Stimulated activated CD4-positive, alpha-beta T cell treated with anti-CD3 and anti-CD28 coated beads, Interleukin-1b, Interleukin-23, amount 100 ng/mL, for 24 hours (primary cell): ENCODE measurements at places on chromosomes 2 and 18.

GRCh38 chr2:130957915-130958314 is 121.2 kb downstream of the ARHGEF4 start:
- DNase-seq = no peak

DNA sequence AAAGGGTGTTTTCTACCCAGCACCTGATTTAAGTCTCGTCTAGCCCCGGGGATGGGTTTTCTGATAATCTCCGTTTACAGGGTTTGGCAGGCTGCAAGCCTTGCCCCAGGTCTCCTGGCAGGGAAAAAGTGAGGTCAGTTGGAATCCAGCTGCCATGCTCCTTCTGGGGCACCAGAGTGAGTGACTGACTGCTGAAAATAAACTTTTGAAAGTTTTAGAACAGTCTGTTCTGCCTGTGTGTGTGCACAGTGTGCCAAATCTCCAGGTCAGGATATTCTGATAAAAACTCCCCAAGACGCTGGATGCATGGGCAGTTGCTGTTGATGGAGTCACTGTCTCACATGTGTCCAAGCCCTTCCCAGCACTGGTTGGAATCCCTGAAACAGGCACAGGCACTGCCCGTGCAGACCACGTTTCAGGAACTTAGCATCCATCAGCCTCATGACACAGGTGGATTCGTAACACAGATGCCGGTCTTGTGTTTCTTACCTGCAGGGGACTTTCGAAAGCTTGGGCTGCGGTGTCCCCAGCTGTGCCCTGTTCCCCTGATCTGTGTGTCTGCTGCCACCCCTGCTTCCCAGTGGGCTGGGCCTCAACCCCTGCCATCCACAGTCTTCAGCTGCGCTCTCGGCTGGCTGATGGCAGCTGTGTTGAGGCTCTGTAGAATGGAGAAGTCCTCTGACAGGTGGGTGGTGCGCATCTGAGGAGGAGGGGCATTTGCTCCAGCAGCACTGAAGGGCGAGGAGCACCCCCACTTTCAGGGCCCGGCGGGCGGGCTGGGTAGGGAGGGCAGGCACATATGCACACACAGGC is 65.0 kb downstream of the SH3RF3 start:
- DNase-seq = no peak

GRCh38 chr2:43842866-43843226 is 4.1 kb downstream of the ABCG8 start:
- no peak for DNase-seq

GRCh38 chr2:17646081-17646554 is 105.6 kb downstream of the VSNL1 start:
- peak; percentile 32 for DNase-seq

GRCh38 chr18:7608781-7609201 is 41.7 kb downstream of the PTPRM start:
- DNase-seq = no peak

GRCh38 chr2:30871440-30871839 is 64.2 kb upstream of the CAPN13 start:
- no peak for DNase-seq

DNA sequence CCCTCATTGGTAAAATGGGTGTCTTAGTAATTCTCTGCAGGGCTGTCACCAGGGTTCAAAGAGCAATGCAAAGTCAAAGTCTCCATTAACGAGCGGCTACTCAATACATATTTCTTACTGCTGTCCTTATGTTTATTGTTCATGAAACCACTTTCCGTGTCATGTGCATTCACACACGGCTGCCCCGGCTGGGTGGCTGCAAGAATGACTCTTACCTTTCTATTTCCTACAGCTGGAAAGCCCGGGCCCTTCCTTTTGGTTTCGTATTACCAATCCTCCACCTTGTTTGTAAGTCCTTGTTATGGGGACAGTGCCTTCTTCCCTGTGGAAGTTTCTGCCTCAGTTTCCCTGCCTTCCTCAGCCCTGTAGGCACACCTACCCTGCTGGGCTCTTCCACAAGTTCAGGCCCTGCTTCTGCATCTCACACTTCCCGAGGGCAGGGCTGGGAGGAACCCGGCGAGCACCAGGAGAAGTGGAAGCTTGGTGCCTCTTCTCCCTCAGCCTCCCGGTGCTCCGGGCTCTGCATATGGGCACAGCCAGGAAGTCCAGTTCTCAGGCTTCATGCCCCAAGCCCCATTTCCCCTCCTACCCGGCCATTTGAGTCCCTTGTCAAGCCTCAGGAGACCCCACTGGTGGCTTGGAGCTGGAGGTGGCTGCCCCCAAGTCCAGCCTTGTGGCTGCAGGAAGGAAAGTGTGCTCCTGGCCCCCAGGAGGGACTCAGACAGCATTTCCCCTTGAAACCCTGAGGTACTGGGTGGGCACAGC is 18.7 kb upstream of the ACKR3 start:
- DNase-seq = no peak

DNA sequence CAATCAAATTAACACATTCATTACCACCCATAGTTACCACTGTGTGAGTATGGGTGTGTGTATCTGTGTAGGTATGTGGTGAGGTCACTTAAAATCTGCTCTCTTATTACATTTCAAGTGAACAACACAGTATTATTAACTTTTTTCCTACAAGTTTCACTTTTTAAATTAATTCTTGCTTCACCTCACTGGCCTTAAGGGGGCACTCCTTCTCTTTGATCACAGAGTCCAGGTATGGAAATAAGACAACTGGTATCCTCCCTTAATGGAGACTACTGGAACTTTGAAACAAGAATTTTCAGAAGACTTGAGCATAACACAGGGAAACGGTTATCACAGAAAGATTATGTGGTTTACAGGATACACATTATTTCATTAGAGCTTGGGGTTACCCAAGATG is 255.8 kb downstream of the ASXL3 start:
- no peak for DNase-seq

DNA sequence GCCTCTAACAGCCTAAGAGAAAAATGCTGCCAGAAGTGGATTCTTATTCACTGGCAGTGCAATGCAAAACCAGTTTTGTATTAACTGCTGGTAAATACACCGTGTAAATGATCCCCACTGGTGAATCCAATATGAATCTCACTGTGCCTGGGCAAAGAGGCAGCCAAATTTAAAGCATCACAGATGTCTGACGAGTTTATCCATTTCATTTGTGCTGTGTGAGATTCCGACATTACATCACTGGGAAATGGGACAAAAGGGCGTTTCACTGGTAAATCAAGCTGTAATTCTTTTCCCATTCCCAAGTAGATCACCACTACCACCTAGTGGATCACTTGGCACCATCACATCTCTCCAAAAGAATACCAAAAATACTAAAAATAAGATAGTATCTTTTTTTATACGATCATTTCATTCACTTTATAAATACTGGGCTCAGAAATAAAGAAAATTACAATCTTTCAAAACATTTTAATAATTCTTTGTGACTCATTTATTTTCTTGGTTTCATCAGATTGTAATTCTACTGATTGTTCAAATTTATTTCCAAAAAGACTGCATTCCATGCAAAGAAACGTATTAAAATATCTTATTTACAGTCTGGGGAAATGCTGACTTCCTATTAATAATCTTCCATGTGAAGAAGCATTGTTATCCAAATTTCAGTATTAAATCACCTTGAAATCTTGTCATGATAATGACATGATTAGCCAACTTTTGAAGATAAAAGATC is 125.6 kb downstream of the GRB14 start:
- no peak for DNase-seq

- DNase-seq = no peak
These were observed 151.5 kb downstream of the NCKAP5 start for GRCh38 chr2:133416736-133417135.

GRCh38 chr2:31219131-31219969 is 2.0 kb upstream of the CAPN14 start:
- no peak for DNase-seq

DNA sequence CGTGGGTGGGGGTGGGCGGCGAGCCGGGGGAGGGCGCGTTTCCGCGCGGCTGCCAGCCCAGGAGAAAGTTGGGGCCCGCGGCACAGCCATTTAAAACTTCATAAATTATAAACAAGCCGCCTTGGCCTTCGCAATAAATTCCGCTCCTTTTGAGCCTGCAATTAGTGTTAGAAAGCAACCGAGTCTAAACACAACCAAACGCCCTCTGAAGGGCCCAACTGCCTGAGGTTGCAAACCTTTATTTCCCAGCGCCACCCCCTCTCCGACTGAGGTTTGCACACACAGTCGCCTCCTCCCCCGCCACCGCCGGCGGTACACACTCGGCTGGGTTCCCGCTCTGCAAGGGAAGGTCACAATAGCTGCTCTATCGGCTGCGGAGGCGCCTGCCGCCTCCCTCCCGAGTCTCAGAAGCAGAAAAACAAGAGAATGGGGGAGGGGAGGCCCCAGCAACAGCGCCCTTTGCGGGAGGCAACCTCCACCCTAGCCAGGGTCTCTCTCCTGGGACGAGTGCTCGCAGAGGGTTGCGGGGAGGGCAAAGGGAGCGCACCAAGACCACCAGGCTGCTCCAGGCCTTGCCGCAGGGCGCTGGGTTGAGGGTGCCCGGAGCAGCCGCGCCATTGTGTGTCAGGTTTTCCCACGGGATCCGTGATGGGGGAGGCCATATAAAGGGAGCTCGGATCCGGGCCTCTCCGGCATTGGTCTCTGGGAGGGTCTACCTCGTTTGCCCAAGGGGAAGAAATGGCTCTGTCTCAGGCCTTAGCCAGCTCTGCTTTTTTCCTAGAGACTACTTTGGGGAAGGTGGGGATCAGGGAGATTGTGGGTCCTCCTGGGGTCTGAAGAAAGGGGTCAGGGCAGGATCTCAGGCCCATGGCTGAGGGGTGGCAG is 13.4 kb upstream of the HOXD1 start:
- no peak for DNase-seq

GRCh38 chr2:64454386-64455332 is 697 bp downstream of the LGALSL start:
- peak; percentile 14 for DNase-seq

- DNase-seq = no peak
These were observed 219.2 kb upstream of the UBE2E3 start for GRCh38 chr2:180761224-180761623.

DNA sequence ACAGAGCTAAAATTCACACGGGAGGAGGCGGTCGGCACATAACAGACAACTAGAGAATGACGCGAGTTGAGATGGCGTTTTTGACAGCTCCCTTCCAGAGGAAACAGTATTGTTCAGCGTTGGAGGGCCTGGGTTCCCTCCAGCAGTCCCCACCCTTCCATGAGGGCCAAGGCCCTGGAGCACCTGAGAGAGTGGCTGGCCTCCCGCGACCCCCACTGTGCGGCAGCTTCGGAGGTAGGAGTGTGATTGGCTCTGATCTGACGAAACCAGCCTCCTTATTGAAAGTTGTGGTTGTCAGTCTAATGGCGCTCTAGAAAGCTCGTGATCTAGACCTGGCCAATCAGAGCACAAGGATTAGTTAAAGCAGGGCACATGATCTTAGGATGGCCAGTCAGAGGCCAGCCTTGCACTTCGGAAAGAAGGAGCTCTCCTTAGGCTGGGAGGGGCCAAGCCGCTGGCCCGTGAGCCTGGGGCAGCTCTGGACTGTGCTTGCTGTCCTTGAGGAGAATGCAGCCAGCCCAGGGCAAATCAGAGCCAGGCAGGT is 104.5 kb upstream of the CELF4 start:
- no peak for DNase-seq

GRCh38 chr2:219713110-219713509 is 85.7 kb downstream of the SLC4A3 start:
- no peak for DNase-seq

GRCh38 chr2:120330946-120331822 is 14.8 kb upstream of the INHBB start:
- DNase-seq = no peak

DNA sequence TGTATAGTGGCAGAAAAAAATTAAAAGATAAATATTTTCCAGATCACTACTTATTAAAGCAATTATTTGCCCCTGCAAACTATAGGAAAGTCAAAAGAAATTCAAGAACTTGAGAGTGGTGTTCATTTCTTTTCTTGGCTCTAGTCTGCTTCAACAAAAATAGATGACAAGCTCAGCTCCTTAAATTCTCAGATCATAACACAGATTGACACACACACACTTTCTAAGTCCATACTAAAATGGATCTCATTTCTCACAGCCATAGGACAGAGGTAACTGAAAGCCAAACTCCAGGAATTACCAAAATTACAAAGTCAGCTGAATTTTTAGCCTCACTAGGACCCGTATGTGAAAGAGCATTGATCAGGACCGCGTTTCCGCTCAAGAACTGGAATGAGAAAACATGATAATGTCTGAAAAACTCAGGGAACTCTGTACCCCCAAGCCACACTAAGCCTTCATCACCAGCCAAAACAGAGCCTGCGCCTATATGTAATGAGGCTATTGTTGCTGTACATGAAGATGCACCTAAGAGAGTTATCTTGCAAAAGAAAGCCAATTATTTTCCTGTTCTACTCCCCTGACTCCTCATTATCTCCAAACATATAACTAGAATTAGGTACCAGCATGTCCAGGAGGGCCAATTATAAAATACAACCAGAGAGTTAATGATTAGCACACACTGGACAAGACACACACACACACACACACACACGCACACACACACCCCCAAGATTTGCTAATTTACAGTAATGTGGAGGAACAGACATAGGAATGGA is 16.5 kb upstream of the EFR3B start:
- no peak for DNase-seq

GRCh38 chr2:234448506-234449184 is 48.2 kb downstream of the ARL4C start:
- DNase-seq = no peak

DNA sequence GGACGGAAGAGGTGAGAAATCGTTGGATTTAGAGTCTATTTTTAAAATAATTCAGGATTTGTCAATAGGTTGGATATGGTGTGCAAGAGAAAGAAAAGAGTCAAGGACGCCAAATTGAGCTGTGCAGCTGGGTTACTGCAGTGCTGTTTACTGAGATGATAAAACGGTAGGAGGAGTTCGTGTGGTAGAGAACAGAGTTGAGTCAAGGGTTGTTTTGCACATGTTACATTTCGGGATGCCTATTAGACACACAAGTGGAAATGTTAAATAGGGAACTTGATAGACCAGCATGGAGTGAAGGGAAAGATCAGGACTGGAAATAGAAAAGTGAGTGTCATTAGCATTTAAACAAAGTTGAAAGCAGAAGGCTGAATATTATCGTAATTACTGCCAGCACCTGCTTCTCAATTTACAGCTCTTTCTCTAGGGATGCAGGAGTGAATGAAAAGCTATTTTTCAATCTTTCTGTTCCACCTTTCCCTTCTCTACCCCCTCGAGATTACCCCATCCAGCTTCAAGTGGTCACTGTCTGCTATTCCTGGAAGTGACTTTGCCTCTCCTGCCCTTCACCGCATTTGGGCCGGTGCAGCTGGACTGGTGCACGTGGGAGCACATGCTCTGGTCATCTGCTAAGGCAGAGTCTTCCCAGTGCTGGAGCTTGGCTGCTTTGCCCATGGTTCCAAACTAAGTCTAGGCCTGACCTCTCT is 30.3 kb downstream of the GPR75 start:
- DNase-seq = no peak
